NCI-H2081 (cell line): ENCODE measurements at places on chromosomes 5 and 9.

GRCh38 chr9:33416996-33417395 is 14.6 kb upstream of the AQP7 start:
- DNase-seq = no peak

- no peak for DNase-seq
Observed at GRCh38 chr5:69512740-69513260, 20.2 kb downstream of the OCLN start.

DNA sequence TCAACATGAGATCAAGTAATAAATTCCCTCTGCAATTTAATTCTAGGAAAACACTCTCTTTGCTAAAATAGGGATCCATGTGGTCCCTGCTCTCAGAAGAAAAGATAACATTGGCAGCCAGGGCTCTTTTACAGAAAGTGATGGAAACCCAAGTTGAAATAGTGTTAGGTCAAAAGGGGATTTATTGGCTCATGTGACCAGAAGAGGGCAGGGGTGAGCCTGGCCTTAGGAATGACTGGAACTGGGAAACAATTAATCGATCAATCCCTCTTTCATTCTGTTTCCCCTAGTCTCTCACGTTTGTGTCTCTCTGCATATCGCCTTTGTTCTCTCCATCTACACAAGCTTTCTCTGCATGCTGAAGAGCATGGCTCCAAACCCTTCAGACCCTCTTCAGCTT is 58.3 kb upstream of the ALDH1B1 start:
- no peak for DNase-seq

- DNase-seq = no peak
Observed at GRCh38 chr5:100790170-100790665, 112.9 kb downstream of the ST8SIA4 start.

DNA sequence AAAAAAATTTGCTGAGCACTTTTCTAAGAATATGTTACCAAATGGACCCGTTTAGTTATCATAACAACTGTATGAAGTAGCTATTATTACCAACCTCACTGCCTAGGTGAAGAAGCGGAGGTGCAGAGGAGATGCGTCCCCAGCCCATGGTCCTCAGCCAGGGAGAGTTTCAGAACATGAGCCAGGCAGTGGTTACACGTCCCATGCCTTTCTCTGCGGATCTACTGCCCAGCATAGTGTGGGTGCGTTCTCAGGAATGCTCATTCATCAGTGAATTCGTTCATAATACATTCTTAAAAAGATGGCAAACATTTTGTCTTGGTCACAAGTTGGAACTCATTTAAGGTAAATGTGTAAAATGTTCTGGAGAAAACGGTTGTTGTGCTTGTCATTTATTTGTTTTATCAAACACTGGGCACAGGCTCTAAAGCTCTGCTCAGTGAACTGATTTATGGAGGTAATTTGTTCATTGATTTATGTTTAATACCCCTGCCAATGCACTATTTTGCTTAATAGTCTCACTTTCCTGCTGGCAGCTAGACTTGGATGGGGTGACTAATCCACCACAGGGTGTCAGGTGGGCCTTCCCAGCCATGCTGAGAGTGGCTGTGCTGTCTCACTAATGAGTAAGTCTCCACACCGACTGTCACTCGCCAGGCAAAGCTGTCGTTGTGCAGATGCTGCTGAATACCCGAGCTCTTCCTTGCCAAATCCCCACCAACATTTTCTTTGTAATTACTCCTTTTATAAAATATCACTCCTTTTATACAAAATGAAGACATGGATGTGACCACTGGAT is 248.8 kb downstream of the TENT4A start:
- peak; percentile 91 for DNase-seq

GRCh38 chr5:94021246-94021645 is 279.8 kb upstream of the POU5F2 start:
- DNase-seq = peak; percentile 0

- no peak for DNase-seq
Observed at GRCh38 chr5:143229896-143230675, 173.4 kb downstream of the NR3C1 start.

DNA sequence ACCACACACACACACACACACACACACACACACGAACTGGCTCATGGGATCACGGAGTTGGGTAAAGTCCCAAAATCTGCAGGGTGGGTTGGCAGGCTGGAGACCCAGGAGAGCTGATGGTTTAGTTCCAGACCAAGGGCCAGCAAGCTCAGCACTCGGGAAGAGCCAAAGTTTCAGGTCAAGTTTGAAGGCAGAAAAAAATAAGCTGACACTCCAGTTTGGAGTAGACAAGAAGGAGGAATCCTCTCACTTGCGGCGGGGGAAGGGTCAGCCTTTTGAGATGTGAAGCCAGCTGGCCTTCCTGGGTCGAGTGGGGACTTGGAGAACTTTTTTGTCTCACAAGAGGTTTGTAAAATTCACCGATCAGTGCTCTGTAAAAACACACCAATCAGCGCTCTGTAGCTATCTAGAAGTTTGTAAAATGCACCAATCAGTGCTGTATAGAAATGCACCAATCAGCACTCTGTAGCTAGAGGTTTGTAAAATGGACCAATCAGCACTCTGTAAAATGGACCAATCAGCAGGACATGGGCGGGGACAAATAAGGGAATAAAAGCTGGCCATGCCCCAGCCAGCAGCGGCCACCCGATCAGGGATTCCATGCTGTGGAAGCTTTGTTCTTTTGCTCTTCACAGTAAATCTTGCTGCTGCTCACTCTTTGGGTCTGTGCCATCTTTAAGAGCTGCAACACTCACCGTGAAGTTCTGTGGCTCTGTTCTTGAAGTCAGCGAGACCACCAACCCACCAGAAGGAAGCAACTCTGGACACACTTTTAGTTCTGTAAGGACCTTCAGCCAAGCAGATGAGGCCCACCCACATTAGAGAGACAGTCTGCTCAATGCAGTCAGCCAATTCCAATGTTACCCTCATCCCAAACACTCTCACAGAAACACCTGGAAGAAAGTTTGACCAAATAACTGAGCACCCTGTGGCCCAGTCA is 37.8 kb upstream of the UNC5A start:
- DNase-seq = no peak

DNA sequence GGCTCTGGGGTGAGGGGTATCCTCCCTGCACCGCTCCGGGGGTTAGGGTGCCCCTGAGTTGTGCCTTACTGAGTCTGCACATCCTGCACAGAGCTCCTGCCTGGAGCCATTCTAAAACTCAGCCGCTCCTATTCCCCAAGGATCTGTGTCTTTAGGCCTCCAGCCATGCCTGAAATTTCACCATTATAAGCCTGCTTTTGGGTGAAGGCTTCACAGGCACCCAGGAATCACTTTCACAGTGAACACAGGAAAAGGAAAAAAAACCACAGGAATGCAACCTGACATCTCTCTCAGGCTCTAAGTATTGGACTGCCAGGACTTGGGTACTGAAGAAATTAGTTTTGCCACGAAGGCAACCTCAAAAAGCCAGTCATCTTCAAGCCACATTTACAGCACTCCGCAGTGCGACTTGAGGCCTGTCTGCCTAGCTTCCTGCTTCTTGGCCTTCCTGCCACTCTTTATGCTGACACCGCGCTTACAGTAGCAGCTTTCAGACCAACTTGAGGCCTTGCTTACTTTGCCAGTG is 30.9 kb downstream of the GALNT10 start:
- no peak for DNase-seq

DNA sequence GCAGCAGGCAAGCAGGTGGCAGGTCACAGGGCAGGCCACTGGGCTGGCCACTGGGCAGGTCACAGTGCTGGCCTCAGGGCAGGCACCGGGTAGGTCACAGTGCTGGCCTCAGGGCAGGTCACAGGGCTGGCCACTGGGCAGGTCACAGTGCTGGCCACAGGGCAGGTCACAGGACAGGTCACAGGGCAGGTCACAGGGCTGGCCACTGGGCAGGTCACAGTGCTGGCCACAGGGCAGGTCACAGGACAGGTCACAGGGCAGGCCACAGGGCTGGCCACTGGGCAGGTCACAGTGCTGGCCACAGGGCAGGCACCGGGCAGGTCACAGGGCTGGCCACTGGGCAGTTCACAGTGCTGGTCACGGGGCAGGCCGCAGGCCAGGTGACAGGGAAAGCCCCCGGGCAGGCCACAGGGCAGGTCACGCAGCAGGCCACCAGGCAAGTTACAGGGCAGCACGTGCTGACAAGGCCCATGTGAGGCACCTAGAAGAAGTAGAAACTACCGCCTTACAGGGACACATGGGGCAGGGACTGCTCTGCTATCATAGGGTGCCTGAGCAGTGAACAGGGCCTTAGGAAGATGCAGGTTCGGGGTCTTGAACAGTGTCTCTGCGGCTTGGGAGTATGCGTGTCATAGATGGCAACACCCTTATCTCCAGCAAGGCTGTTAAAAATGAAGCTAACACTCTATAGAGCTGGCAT is 18.6 kb upstream of the MED10 start:
- no peak for DNase-seq

DNA sequence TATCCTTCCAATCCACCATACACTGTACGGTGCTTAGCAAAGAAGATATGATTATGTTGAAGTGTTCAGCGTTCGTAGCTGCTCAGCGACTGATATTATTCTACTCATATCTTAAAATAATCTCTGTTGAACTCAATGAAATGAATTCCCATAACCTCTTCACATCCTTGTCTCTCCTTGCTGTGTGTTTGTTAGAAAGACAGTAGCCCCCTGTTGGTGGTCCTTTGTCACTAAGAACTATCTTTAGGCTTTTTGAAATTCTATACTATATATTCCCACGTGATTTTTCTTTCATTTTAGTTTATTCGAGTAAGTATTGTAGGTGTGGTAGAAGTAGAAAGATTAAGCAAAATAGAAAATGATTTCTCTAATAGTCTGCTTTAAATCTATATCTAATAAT is 762.8 kb upstream of the WWC1 start:
- DNase-seq = no peak

- no peak for DNase-seq
Observed at GRCh38 chr5:104914536-104915070, 1352.0 kb upstream of the NUDT12 start.

- DNase-seq = no peak
Observed at GRCh38 chr5:147809830-147810666, 21.4 kb downstream of the SPINK1 start.

GRCh38 chr9:83034587-83034986 is 28.4 kb downstream of the RASEF start:
- no peak for DNase-seq

- DNase-seq = no peak
Observed at GRCh38 chr9:77659926-77660325, 11.8 kb upstream of the GNA14 start.

DNA sequence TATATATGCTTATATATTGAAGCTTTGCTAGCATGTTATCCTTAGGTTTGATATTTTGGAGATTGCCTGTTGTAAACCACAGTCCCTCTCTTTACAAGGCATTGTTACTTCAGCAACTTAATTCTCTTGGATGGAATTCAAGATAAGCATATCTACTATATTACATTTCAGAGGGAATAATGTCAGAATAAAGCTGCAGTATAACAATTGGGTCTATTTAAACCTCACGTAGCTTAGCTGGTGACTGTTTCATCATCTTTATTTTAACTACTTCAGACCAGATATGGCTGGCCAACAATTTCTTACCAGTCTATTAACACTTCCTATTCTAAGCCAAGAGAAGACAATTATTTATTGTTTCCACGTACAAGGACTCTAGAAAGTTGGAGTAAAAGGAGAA is 27.1 kb downstream of the ZCCHC10 start:
- DNase-seq = no peak

DNA sequence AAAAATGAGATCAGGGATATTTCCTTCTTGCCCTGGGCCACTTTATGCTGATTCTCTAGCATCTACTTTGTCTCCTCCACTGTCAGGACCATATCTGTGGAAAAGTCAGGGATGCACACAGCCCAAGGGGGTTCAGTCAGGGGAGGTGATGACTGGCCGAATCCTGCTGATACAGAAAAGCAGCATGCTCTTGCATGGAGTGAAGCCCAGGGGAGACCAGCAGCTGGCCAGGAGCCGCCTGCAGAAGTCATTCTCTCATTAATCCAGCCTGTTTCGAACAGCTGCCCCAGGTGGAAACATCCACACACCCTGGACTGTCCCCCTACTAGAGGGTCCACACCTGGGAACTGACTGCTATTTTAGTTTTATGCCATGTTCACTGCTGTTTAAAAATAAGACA is 177.1 kb downstream of the ATP10B start:
- DNase-seq = no peak

DNA sequence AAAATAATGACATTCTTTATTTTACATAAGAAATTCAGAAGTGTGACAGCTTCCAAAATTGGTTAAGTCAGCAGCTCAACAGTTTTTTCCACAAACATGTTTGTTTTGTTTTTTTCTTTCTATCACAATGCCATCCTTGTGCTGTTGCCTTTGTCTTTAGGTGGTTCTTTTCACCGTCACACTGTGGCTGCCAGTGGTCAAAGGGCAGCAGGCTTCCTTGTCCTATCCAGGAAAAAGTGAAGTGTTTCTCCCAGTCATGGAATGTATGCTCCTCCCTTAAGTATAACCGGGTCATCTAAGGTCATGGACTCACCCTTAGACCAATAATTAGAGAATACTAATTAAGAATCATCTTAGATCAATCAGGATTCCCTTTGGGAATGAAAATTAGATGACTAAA is 87.4 kb downstream of the SREK1 start:
- DNase-seq = no peak

DNA sequence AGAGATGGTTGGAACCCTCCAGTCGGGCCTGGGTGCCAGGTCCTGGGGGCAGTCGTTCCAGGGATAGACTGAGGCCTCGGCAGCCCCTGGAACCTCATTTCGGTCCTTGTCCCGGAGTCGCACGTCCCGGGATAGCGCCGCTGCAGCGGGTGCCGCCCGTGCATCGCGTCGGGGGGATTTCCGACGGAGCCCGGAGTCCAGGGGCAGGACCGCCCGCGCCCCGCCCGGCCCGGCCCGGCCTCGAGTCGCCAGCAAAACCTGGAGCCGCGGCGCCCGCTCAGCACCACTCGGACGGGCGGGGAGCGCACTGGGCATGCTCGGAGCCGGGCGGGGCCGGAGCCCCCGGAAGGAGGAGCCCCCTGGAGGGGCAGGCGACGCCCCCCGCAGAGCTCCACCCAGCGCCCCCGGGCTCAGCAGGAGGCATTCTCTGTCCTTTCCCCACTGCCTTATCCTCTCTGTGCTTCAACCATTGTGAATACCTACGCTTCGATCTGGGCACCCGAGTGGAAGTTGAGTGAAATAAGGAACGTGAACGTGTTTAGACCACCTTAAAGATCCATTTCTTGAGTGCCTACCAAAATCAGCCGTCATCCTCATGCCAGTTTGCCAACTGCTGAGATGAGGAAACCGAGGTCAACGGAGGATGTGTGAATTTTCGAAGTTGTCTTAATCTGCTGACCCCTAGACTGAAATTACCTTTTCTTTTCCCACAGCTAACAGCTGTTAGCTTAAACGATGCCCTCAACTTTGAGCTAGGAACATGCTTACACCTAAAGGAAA is 1.7 kb upstream of the PTPN3 start:
- no peak for DNase-seq

DNA sequence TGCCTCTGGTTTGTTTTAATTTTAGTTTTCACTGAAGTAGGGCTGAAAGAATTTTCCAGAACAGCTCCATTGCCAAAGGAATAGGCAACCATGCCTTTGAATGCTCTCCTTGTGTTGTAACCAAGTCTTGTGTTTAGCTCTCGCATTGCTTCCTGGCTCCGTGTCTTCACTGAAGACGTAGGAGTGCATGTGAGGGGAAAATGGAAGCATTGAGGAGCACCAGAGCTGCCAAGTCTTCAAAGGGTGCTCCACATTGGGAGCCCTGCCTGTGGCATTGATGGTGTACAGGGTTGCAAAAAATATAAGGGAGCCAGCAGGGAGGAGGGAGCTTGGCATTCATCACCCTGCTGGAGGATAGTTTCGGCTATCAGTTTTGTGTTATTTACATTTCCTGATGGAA is 86.6 kb downstream of the NTRK2 start:
- no peak for DNase-seq
